ENCODE measurements at places on chromosomes 1 and 21. TPM values are rescaled to one million over a fixed set of nuclear protein-coding genes. Genes with fewer than 3 reads are reported as not detected.

Gene HSD11B1
- not detected for total RNA-seq

Gene PRR9
- not detected for total RNA-seq

Gene CHODL
- not detected for total RNA-seq

Gene ERICH3
- total RNA-seq = not detected

Gene FTCD
- total RNA-seq = not detected

Gene PLPPR4
- total RNA-seq = not detected

Gene FNDC5
- 0.95 TPM for total RNA-seq

Gene RPE65
- total RNA-seq = not detected

Gene FAM163A
- not detected for total RNA-seq

Gene PRMT6
- not detected for total RNA-seq

Gene SOD1
- total RNA-seq = 454 TPM

Gene GPATCH3
- 11.9 TPM for total RNA-seq

Gene SEC16B
- 1.4 TPM for total RNA-seq

Gene DNAH14
- 6.8 TPM for total RNA-seq

Gene OR2T29
- total RNA-seq = not detected

Gene PLA2G5
- not detected for total RNA-seq

Gene CORT
- not detected for total RNA-seq

Gene BEND5
- not detected for total RNA-seq

Gene AK5
- total RNA-seq = 7.8 TPM

Gene SLC30A10
- not detected for total RNA-seq

Gene FAM72C
- total RNA-seq = 2.8 TPM

Gene HES5
- not detected for total RNA-seq

Gene NPPA
- total RNA-seq = not detected

Gene SLC30A2
- not detected for total RNA-seq

Gene VHLL
- total RNA-seq = not detected

Gene C1QB
- total RNA-seq = not detected

Gene METTL13
- total RNA-seq = 49.1 TPM

Gene MPL
- total RNA-seq = 0.31 TPM

Gene PCAT6
- total RNA-seq = 3.0 TPM

Gene S100A14
- 0.45 TPM for total RNA-seq

Gene CLDN17
- not detected for total RNA-seq

Gene FOXD2
- total RNA-seq = 0.38 TPM

Gene PRAMEF25
- not detected for total RNA-seq

Gene GSTM1
- not detected for total RNA-seq

Gene FCGR1A
- total RNA-seq = not detected

Gene UBL4B
- total RNA-seq = not detected

Data from A549 treated with RU486 at 1 μM for 4 hours (cell line).